ENCODE measurements at places on chromosomes 2 and 18.

DNA sequence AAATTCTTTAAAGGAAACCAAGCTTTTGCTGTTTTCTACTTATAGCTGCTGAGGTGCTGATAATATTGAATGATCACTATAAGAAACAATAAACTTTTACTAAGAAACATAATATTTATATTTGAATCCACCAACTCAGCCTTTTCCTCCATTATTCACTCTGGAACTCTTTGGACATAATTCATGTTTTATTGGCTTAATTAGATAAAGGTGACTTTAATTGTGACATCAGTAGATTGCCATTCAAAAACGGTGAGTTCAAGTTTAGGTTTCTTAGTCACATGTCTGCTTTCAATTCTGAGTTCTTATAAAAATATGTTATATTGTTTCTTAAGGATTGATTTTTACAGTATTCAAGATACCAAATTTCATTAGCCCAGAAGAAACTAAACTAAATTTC, 24.0 kb downstream of the CCDC85A start:
- no peak for DNase-seq

DNA sequence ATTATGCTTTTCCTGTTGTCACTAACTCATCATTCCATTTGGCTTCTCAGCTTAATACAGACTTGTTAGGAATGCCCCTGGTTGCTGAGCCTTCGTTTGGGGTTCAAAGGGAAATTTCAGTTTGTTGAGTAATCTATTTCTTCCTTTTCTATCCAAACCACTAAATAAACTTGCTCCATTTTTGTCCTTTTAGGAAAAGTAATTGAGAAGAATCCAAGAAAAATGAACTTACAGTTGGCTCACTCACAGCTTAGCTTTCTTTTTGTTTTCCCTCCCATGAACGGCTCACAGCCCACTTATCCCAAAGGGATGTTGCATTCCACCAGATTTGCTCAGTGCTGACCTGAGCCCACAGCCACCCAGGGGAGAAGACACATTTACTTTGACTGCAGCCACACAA, 73.9 kb downstream of the SOX11 start:
- DNase-seq, result no peak

- peak; percentile 61 for DNase-seq
Measured at GRCh38 chr2:45743531-45744396, 92.3 kb downstream of the PRKCE start.

DNA sequence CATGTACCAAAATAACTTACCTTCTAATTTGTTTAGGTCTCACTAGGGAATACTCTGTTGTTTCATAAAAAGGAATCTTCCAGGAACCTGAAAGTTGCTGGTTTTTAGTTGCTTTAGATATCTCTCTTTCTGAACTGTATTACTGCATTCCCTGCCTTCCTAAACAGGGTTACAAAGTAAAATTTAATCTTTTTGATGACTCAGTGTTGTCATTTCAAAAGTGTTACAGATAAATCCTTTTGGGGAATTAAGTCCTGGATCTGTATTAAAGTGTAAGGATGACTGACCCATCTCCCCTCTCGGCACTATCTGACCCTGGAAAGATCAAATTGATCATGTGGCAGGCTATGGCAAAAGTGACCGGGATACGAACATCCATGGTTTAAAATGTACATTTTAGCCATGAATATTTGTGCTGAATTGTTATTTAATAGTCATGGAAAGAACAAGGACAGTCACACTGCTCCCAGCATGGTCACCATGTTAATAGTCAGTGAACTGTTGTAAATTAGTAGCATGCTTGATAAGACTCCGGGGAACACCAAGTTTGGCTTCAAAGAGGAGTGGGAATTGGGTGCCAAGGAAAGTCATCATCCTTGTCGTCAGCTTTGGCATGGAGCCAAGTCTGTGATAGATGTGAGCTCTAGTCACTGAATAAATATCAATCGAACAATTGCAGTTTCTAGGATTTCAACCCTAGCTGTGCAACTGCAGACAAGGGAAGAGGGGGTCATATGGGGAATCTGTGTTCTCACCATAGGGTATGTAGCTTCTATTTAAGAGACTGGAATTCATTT, 4.2 kb downstream of the PLEKHA3 start:
- DNase-seq, result peak; percentile 20

DNA sequence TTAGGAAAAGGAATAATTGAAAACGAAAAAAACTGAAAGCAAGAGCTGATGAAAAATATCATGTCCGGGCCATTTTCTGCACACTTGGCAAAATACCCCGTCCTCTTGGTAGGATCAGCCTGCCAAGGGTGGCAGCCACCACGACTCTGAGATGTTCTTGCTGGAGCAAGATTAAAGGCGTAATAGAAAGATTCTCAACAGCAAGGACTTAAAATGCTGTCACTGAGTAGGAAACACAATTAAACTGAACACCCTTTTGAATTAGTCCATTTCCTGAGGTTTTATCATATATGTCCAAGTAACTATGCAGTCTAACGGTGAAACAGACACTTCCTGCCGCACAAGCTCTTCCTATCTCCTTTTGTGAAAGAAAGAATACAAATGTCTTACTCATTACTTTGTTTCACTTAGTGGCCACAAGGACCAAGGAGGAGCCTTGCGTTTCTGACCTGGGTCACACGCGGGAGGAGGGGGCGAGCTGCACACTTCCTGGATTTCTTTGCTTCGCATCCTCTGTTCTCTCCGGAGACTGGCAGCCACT, 222.7 kb downstream of the PIEZO2 start:
- no peak for DNase-seq

GRCh38 chr2:48169141-48169592, 262.9 kb upstream of the FBXO11 start:
- no peak for DNase-seq

Measured in uterus (tissue), 4 donors.